NT2/D1 (cell line): ENCODE measurements at places on chromosomes 7 and 10.

GRCh38 chr10:45514291-45515270 lies 140.6 kb downstream of the ALOX5 start:
- DNase-seq = no peak

GRCh38 chr7:77913977-77914607 lies 115.5 kb downstream of the PHTF2 start:
- no peak for DNase-seq

DNA sequence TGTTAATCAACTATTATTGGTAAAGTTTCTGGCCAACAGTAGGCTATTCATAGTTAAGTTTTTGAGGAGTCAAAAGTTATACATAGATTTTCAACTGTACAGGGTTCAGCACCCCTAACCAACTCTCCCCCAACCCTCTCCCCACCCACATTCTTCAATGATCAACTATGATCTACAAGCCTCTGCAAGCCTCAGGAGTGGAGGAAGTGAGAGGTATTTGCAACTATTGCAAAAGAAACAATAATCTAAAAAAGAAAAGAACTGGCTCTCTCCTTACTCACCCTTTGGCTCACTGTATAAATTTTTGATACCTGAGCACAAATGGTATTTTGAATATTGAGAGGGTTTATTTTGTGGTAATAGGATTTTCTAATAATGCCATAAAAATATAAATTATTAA lies 179.8 kb downstream of the IPMK start:
- no peak for DNase-seq

DNA sequence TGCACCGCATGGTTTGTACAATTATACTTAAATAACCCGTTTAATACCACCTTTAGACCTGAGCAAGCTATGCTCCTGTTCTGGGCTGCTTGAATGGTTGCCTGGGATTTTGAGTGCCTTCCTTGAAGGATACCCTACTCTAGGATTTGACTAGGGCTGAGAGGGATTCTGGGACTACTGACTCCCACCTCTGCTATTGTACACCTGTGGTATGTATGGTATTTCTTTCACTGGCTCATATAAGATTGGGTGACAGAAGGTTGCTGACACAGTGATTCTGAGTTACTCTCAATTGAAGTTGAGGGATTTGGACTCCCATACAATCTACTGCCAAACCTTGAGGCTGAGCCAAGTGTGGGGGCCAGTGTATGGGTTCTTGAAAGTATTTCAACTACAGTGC lies 494.4 kb upstream of the SEMA3D start:
- DNase-seq = no peak

- no peak for DNase-seq
Measured at GRCh38 chr7:21671859-21672258, 129.0 kb downstream of the DNAH11 start.

DNA sequence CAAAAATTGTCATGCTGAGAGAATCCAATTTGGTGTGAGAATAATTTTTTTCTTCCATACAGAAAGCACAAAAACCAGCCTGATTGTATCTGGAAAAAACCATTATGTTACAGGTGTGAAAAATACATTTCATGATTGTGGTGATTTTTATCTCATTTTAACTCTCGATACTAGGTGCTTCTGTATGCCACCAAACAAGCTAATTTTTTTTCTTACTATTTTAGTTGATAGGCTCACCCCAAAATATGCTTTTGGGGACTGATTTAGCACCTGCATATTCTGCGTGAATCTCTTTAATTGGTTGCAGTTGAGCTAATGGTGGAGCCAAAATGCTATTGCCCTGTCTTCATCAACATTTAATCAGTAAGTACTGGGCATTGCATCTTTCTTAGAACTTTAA lies 1.9 kb downstream of the DMTF1 start:
- no peak for DNase-seq

DNA sequence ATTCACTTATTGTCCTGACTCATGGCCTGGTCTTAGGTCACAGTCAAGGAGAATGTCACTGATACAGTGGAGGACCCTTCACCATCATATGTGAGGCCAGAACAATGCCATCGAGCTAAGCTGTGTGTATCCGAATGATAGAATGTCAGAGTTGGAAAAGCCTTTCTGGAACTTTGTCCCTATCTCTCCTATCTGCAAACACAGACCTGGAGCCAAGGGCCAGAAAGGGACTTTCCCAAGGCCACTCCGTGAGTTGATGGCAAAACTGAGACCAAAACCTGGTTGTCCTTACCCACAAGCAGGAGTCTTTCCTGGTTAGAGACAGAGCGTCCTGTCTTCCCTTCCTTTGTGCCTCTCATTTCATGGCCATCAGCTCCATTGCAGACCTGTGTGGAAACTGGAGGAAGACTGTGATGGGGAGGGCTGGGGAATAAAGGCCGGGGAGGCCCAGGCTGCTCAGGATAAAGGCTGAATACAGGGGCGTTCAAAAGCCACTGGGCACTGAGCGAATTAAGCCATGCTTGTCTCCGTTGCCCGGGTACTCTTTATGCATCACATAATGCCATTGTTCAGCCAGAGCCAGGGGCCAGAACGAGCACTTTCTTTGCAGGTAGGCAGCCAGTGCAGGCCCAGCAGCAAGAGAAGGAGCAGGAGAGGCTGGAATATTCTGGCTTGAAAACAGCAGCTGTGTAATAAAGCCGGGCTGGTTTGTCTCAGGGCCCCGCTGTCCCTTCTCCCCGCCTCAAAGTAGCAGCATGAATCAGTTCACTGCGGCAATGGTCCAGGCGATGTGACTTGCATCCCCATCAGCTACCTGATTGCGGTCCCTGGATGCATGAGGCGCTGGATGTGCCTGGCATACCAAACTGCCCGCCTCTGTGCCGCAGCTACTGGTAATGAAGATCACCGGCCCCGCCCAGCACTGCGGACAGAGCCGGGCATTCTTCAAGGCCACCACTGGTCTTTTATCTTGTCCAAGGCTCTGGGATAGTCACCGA lies 143.0 kb downstream of the RPS24 start:
- DNase-seq = no peak

- DNase-seq = no peak
Measured at GRCh38 chr7:158367634-158367982, 220.0 kb downstream of the PTPRN2 start.

DNA sequence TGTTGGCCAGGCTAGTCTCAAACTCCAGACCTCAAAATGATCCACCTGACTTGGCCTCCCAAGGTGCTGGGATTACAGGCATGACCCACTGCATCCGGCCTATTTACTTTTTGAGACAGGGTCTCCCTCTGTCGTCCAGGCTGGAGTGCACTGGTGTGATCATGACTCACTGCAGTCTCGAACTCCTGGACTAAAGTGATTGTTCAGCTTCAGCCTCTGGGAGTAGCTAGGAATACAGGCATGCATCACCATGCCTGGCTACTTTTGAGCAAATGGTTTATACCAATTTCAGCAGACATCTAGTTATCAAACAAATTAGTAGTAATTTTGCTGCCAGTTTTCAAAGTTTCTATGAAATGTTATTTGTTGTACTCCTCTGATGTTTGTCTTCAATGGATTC lies 2.2 kb upstream of the WAC start:
- DNase-seq = no peak

GRCh38 chr10:8079126-8079525 lies 24.6 kb downstream of the GATA3 start:
- no peak for DNase-seq

DNA sequence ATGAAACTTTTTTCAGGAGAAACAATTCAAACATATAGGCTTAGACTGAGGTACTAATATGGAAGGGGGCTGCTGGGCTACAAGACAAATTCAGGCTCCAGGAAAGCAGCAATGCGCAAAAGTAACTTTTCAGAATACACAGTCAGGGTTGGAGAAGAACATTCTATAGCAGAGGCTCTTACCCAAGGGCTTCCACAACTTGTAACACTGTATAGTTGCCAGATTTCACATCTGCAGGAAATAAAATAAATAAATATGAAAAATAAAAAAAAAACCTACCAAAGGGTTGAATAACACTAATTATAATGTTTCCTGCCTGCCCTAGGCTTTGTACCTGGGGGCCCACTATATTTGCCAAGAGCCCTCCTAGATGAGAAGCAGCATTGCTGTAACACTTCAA lies 14.3 kb downstream of the MMS19 start:
- DNase-seq = no peak

GRCh38 chr7:124723012-124723411 lies 42.6 kb downstream of the GPR37 start:
- DNase-seq = no peak

GRCh38 chr10:69558559-69558958 lies 14.7 kb downstream of the NEUROG3 start:
- no peak for DNase-seq

DNA sequence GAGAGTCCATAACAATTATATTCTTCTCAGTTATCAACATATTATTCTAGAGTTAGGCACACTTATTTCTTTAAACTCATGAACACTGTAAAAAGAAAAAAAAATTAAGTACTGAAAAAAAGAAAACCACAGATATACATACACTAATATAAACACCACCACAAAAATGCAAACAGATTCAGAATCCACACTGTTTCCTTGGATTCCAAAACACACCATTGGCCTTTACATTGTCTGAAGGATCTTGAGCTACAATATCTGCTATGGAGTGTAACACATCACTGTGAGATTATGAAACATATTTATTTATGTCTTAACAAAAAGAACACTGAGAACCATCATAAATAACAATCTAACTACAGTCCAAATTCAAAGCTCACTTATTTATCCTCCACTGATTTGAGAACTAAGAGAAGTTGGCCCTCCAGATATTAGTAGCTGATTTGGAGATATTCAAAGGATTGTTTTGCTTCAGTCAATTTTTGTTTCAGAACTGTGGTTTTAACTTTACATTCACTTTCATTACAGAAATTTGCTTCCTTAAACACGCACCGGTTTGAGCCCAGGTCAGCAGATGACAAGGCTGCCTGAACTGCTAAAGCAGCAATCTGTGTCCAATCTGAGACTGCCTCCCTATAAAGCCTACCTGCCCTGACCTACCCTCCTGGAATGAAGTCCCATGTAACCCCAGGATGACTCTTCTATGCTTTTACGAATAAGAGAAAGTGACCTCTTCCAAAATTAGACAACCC lies 47.0 kb upstream of the CDK1 start:
- DNase-seq = no peak

- DNase-seq = no peak
Measured at GRCh38 chr10:78991187-78991586, 77.6 kb upstream of the ZMIZ1 start.

GRCh38 chr7:112162784-112163506 lies 43.3 kb downstream of the DOCK4 start:
- no peak for DNase-seq

- DNase-seq = no peak
Measured at GRCh38 chr10:497898-498451, 191.5 kb downstream of the DIP2C start.

DNA sequence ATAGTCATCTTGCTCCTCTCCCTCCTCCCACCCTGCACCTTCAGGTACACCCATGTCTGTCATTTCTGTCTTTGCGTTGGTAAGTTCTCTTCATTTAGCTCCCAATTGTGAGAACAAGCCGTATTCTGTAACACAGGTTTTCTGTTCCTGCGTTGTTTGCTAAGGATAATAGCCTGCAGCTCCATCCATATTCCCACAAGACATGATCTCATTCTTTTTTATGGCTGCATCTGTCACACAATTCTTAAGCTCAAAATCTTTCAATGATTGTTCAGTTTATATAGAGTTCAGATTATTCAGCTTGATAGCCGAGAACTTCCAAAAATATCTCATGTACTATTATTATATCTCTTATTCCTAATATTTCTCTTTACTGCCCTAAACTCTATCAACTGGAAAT lies 16.0 kb upstream of the TMEM168 start:
- DNase-seq = no peak

DNA sequence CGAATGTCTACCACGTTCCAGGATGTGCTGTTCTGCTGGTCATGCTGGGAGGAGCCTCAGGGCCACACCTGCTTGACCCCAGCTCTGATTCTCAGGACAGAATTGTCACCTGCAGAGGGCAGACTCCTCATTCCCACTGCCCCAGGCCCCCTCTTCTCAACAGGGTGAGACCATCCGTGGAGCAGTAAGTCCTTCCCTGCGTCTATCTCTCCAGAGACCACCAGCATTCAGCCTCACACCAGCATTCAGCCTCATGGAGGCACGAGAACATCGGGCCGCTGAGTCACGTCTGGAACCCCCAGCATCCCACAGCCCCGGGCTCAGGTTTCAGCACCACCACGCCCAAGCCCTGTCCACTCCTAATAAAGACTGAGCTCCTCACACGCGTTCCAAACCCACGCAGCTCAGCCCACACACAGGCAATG lies 273.4 kb downstream of the DIP2C start:
- peak; percentile 13 for DNase-seq

- no peak for DNase-seq
Measured at GRCh38 chr7:33892945-33893344, 12.4 kb upstream of the BMPER start.

- no peak for DNase-seq
Measured at GRCh38 chr10:71595649-71596048, 123.9 kb downstream of the C10orf105 start.

GRCh38 chr7:68207676-68208075 lies 1211.0 kb downstream of the TYW1 start:
- DNase-seq = no peak

DNA sequence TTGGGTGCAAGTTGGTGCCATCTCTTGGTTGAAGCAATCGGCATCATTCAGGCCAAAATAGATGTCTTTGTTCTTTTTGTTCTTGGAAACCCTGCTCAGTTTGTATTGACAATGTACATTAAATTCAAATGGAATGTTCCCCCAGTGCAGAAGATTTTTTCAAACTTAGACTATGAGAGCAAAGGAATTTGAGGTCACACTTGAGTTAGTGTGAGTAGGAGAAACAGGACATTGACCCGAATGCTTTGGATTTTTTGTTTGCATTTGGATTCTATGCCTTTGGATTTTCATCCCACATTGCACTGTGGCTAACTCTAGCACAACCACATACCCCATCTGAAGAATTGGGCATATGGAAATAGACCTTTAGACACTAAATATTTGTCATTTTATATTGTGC lies 480.0 kb downstream of the GALNT17 start:
- no peak for DNase-seq

DNA sequence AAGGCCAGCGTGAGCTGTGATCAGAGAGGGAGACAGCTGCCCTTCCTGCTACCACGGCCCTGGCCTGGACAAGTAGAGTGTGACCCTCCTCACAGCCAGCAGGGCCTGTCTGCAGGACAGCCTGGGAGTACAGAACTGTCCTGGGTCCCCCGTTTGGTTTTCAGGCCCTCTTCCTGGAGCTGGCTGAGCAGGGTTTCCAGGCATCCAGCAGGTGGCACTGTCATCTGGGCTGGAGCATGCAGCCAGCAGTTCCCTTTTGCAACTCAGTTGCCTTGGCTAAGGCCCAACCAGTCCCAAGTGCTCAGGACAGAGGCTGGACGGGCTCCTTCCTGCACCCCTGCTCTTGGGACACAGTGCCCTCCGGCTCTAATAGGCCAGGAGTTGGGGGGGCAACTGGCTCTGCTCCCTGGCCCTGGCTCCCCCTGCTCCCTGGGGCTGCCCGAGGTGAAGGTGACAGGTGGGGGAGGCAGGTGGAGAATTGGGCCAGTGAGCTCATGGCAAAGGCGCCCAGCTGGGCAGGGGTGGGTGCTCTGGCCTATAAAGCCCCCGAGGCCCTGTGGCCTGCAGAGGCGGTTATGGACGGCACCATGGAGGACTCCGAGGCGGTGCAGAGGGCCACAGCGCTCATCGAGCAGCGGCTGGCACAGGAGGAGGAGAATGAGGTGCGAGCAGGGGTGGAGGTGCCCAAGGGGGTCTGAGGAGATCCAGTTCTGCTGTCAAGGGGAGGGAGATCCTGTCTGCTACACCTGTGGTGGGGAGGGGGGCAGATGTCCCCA lies at the start of gene ANKRD2:
Gene ANKRD2 (plus strand): TSS at position 566 of the 776 bp plus-strand sequence. CDS start 10 bp downstream, at position 576.
- DNase-seq = peak; percentile 51

GRCh38 chr7:152341039-152341913 lies 94.5 kb downstream of the KMT2C start:
- DNase-seq = no peak

GRCh38 chr10:133043541-133044225 lies 44.0 kb upstream of the ADGRA1 start:
- DNase-seq = no peak
